ENCODE measurements at places on chromosomes 7 and 10. TPM values are rescaled to one million over a fixed set of nuclear protein-coding genes. Genes with fewer than 3 reads are reported as not detected.

DNA sequence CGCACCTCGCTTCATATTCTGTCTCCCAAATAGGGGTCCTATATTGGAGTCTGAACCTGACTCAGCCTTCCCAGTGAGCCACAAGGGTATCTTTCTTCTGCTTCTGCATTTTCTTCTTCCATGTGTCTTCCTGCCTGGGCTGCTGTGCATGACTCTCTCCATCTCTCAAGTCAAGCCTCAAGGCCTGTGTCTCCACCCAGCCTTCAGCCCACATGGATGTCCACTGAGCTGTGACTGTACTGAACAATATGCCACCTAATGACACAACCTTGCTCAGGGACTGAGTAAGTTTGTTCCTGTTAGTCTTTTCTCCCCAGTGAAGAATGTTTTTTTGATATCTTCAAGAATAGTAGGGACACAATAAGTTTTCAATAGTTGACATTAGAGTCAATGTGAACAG is 162.7 kb upstream of the TBX20 start:
- no peak overlapping the region for H3K27ac ChIP-seq
- H3K4me3 ChIP-seq = no peak overlapping the region
- DNase-seq = no peak
- H3K36me3 ChIP-seq = no peaks in the 10 kb centered on the region

GRCh38 chr7:12385364-12385786 is 18.3 kb downstream of the VWDE start:
- no peak overlapping the region for H3K27ac ChIP-seq
- DNase-seq = no peak
- H3K36me3 ChIP-seq = no peaks in the 10 kb centered on the region
- no peaks in the 10 kb centered on the region for H3K4me1 ChIP-seq

DNA sequence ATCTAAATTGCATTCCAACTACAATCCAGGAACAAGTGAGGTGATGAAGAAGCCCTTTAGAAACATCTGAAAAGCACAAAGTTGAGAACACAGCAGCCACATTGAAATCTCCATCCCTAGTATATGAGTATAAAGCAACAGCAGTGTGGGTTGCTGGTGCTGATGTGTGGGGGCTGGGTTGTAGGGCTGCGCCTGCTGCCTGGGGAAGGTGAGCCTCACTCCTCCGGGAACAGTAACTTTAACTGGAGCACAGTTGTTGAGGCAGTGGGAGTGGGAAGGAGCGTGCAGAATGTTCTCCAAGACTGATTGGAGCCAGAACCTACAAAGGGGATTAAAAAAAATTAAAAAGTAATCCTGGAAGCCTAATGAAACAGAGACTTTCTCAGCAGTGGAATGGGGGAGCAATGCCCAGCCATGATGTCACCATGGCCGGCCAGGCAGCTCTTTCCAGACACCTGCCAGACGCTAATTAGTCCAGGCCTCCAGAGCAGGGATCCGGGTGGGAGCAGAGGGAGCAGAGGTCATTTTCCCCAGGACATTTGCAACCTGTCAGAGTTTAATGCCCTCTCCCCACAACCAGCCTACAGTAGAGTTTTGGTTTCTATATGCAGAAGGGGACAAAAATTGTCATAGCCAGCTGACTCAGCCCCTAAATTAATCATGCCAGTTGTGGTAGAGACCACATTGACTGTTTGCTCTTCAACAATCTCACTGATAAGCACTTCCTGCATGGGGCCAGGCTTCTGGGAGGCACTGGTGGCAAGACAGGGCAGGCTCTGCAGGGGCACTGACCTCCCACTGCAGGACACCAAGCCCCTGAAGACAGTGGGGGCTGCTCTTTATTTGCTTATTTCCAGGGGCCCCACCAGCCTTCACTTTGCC is 133.0 kb upstream of the ZNF32 start:
- H3K27me3 ChIP-seq = no peaks in the 10 kb centered on the region
- H3K4me3 ChIP-seq = no peak overlapping the region
- no peaks in the 10 kb centered on the region for H3K36me3 ChIP-seq
- no peak overlapping the region for H3K27ac ChIP-seq

DNA sequence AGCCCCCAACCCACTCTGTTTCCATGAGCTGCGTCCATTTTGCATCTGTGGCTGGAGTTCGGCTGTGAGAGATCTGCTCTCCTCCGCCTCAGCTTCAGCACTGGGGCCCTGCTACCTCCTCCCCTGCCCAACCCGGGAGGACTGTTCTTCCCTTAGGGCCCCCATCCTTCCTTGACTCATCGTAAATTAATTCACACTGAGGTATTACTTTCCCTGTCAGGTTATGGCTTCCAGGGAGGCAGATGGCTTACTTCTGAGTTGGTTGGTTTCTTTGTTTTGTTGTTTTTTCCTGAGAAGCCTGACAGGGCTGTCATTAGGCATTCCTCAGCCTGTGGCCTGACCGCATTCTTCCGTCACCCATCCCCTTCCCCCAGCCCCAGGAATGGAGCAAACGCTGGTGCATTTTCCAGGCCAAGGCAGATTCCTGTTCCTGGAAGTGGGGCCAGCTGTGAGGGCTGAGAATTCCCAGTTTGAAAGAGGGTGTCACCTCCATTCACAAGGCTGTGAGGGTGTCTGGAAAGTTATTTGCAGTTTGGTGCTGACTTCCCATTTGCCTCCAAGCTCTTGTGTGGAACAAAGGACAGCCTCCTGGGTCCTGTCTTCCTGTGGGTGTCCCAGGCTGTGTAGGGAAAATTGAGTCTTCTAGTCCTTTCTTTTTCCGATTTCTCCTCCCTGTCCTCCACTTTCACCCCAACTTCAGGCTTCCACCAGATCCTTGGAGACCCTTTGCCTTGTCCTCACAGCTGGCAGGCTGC is 11.7 kb downstream of the CPA5 start:
- DNase-seq = no peak
- no peaks in the 10 kb centered on the region for H3K36me3 ChIP-seq
- H3K27me3 ChIP-seq = no peaks in the 10 kb centered on the region
- H3K27ac ChIP-seq = peak overlapping the region; percentile 77
- peaks cover 20% of the 10 kb centered on the region for H3K4me1 ChIP-seq
- H3K4me3 ChIP-seq = no peak overlapping the region

DNA sequence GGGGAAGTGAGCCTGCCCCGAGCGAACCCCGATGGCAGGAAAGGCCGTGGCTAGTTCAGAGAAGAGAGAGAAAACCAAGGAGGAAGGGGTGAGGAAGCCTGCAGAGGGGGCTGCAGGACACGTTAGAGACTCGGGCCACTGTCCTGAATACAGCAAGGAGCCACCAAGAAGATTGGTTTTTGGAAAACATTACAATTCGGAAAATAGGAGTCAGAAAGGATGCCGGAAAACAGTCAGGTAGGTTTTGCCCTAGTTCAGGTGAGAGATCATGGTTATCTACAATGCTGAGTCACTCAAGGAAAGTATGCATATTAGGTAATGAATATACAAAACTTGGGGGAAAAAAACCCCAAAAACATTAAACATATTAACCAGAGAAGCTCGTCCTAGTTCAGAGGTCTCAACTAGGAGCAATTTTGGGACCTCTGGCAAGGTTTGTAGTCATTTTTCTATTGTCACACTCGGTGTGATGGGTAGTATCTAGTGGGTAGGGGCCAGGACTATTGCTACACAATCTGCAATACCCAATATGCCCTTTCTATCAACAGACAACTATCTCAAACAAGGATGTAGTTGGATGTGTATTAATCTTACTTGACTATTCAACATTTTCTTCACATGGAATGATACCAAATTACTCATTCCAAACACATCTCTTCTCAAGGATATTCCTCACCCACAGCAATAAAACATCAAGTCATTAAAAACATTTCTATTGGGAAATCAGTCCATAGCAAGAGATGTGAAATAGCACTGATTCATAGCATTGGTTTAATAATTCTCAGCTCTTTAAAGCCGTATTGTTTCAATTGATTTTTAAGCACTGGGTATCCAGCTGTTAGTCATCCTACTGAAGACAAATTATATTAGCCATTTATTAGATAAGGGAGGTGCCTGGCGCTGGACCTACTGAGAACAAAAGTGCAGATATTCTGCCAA is 74.4 kb upstream of the RSU1 start:
- no peaks in the 10 kb centered on the region for H3K27me3 ChIP-seq
- peak overlapping the region; percentile 19 for H3K27ac ChIP-seq
- H3K4me3 ChIP-seq = peak overlapping the region; percentile 15
- H3K36me3 ChIP-seq = no peaks in the 10 kb centered on the region
- peak; percentile 75 for DNase-seq
- H3K4me1 ChIP-seq = peaks cover 19% of the 10 kb centered on the region

DNA sequence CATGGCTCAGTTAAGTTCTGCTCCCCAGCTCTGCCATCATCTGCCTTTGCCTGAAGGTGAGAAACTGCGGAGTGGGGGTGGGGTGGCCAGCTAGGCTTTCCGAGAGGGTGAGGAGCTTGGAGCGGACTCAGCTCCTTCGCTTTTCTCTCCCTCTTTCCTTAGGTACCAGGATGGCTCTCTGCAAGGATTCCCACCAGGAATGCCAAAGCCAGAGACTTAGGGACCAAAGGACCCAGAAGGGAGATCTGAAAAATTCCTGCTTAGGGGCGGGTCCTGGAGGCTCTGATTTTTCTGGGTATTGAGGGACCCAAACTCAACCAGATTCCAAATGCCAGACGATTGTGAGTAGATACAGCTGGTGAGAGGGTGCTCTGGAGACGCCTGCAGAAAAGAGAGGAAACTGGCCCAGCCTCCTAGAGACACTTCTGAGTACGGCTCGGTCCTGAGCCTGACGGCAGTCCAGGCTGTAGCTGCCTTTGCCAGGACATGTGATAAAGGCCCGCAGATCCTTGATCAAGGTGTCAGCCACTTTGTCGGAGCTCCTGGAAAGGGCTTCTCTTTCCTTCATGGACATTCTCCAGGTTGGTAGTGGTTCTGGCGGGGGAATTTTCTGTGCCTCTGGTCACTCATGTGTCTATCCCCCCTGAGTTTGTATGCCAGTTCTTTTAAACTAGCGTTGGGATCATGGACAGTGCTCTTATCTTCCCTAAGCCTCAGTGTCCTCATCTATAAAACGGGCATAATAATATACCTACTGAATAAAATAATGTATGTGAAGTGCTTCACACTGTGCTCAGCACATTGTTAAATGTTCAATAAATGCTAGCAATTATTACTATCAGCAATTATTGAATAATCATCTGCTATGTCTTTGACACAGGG is 42.5 kb upstream of the BTRC start:
- H3K27ac ChIP-seq = no peak overlapping the region
- H3K4me3 ChIP-seq = no peak overlapping the region
- H3K27me3 ChIP-seq = peaks cover 54% of the 10 kb centered on the region
- H3K36me3 ChIP-seq = no peaks in the 10 kb centered on the region
- peaks cover 4% of the 10 kb centered on the region for H3K4me1 ChIP-seq

- no peaks in the 10 kb centered on the region for H3K36me3 ChIP-seq
- no peak within 1 kb of the TSS for H3K27ac ChIP-seq
- H3K27me3 ChIP-seq = peaks cover 100% of the 10 kb centered on the region
- H3K4me3 ChIP-seq = peak within 1 kb of the TSS; percentile 28
These were observed at the start of gene FEZF1 for GRCh38 chr7:122304319-122304975. FEZF1 (minus strand) TSS chr7:122304750; CDS start chr7:122304437, 313 bp downstream.

DNA sequence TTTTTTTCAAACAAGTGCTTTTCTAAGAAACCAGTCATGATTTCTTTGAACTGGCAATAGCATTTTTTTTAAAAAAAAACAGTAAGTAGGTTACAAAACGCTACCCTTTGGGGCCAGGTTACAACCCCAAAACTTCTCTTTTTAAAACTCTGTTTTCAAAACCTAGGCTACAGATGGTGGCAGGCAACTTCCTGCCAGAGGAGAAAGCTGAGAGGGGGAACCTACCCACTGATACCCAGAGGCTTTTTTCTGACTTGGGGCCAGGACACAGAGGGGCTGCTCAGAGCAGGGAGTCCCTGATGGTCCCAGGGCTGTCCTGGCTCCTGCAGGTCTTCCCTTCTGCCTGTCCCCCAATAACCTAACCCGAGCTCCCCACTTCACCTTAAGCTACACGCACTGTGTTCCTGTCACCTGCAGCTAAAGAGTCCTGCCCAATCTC is 6.9 kb downstream of the STN1 start:
- DNase-seq = no peak
- H3K4me3 ChIP-seq = no peak overlapping the region
- peaks cover 85% of the 10 kb centered on the region for H3K4me1 ChIP-seq
- H3K36me3 ChIP-seq = no peaks in the 10 kb centered on the region

DNA sequence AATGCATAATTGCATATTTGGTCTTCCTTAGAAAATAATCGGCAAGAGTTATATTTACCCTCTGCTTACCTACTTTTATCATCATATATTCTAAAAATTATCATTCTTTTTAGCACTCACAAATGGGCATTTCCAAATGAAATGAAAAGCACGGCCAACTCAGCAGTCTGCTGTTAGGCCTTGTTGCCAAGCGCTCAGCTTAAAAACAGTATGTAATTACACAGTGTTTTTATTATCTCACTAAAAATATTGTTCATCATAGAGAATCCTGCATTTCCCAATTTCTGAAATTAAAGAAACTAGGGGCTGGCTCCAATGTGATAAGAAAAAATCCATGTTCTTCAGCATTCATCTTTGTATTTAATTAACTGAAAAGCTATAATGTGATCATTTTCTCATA is 391.7 kb upstream of the ADARB2 start:
- H3K27me3 ChIP-seq = no peaks in the 10 kb centered on the region
- H3K4me1 ChIP-seq = no peaks in the 10 kb centered on the region
- H3K4me3 ChIP-seq = no peak overlapping the region
- no peak overlapping the region for H3K27ac ChIP-seq

- DNase-seq = no peak
- no peaks in the 10 kb centered on the region for H3K27me3 ChIP-seq
- no peak overlapping the region for H3K4me3 ChIP-seq
These were observed 36.2 kb downstream of the PITRM1 start for GRCh38 chr10:3136336-3136735.

Gene CUTC
- 16.4 TPM for total RNA-seq

Gene CACNA2D1
- total RNA-seq = 12.5 TPM

- no peaks in the 10 kb centered on the region for H3K4me1 ChIP-seq
- no peaks in the 10 kb centered on the region for H3K36me3 ChIP-seq
- no peak for DNase-seq
- H3K27ac ChIP-seq = no peak overlapping the region
- no peaks in the 10 kb centered on the region for H3K27me3 ChIP-seq
These were observed 8.1 kb downstream of the DNAH11 start for GRCh38 chr7:21550821-21551531.

Gene SEMA3D
- total RNA-seq = 8.0 TPM

- H3K4me3 ChIP-seq = no peak overlapping the region
- H3K4me1 ChIP-seq = no peaks in the 10 kb centered on the region
- DNase-seq = no peak
- no peaks in the 10 kb centered on the region for H3K27me3 ChIP-seq
- H3K36me3 ChIP-seq = no peaks in the 10 kb centered on the region
These were observed 683.8 kb upstream of the ANKRD30A start for GRCh38 chr10:36441557-36441956.

DNA sequence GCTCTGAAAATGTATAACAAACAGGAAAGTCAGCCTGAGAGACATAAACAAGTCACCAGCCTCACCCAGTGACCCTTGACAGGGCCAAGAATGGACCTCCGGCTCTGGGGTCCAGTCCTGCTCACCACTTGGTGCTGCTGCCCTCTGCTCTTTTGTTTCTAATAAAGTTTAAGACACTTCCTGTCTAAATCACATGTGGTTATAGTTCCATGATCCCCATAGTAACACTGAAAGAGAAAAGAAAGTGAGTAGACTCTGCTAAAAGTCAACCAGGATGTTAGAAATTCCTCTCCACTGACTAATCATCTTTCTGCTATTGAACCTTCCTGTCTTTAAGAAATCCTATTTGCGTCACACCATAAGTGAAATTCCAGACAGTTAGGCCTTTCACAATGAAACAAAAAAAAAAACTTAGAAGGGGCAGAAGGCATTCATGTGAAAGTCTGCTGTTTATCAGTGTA is 179.2 kb upstream of the BET1 start:
- H3K27ac ChIP-seq = peak overlapping the region; percentile 70
- H3K4me1 ChIP-seq = no peaks in the 10 kb centered on the region
- H3K4me3 ChIP-seq = no peak overlapping the region
- H3K27me3 ChIP-seq = no peaks in the 10 kb centered on the region

All from lower lobe of right lung (tissue), 2 donors.